Fibroblast of skin of scalp (primary cell): ENCODE measurements at places on chromosomes 3 and 15.

- DNase-seq: no peak
These were observed 1.4 kb downstream of the FEZF2 start for GRCh38 chr3:62371720-62372591.

DNA sequence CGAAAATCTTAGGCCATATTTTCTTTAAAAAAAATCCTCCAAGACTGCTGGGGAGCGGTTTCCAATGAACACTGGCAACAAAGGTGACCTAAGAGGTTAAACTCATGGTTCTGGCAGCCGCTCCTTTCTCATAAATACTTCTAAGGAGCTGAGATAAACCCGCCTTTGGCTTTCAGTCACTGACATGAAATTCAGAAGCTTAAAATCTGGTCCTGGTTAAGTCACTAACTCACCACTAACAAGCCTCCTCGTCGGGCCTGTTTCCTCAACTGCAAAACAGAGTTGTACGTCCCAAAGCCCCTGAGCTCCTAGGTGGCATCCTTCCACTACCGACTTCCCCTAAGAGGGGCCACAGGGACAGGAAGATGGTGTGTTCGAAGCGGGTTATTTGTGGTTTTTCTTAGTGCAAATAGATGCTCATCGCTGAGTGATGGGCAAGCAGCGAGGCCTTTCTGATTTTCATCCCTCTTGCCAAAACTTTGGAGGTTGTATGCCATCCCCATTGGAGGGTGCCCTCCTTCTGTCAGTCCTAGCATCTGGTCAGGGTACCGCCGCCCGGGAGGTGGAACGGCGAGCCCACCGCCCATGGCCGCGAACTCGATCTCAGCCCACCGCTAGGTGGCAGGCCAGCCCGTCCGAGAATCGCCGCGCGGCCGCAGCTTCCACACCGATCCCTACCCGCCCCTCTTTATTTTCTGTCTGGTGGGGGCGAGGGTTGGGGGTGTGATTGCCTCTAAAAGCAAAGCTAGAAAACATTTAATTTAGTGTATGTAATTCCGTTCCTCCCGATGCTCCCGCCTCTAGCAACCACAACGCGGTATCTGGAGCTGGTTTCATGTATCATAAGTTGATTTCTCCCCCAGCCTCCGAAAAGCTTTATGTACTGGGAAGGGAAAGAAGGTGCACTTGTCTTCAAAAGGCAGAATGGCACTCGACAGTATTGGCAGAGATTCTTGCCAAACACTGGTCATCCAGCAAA lies 4.6 kb downstream of the BCL6 start:
- peak; percentile 74 for DNase-seq

GRCh38 chr3:56970461-56970879 lies 90.0 kb upstream of the SPATA12 start:
- DNase-seq: no peak

- DNase-seq: no peak
These were observed 5.2 kb downstream of the OCA2 start for GRCh38 chr15:28093752-28094535.

DNA sequence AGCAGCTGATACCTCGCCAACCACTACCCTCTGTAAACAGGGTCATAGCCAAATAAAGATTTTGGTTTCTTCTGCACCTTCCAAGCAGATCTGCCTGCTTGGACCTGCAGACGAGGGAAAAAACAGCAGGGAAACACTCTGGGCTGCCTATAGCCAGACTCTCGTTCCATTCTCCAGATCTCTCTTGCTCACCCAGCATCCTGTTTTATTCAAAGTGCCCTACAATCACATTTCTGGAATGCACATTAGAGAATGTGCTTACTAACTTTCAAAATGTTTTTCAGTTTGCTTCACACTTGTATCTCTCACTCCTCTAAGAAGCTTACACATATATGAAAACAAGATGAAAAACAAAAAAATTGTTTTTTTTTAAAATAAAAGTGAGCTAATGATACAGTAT lies 71.4 kb downstream of the MLH1 start:
- DNase-seq: peak; percentile 42

GRCh38 chr3:142609136-142609535 lies 12.9 kb downstream of the PLS1 start:
- DNase-seq: no peak

DNA sequence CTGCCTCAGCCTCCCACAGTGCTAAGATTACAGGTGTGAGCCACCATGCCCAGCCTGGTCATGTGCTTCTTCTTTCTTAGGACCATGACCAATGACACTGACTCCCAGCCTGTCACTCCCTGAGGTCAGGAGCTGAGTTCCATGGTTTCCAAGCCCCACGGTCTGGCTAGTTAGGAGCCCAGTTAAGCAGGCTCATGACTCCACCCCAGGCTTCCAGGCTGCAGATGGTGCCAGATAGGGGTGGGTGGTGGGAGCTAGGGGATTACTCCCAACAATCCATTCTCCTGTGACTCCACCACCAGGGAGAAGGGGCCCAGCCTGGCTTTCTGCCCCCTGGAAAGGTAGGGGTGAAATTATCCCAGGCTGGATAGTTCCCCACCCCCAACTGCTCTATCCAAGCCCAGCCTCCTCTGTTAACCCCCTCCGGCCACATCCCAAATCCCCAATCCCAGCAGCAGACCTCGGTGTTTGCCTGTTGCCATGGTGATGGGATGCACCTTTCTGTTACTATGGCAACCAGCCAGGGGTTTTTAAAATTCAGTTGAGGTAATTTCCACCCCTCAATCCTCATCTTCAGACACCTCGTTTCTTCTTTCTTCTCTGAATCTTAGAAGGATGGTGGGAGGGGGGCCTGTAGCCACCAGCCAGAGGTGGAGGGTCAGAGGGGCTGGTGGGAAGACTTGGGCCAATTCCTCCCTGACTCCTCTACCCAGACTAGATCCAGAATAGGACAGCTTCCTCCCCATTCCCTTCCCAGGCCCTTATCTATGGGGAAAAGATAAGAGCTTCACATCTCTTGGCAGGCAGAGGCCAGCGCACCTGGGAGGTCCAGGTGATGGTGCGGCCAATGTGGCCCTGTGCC lies 22.5 kb upstream of the SEMA3F start:
- DNase-seq: no peak

- no peak for DNase-seq
These were observed 775.0 kb downstream of the SQOR start for GRCh38 chr15:46409841-46410301.

DNA sequence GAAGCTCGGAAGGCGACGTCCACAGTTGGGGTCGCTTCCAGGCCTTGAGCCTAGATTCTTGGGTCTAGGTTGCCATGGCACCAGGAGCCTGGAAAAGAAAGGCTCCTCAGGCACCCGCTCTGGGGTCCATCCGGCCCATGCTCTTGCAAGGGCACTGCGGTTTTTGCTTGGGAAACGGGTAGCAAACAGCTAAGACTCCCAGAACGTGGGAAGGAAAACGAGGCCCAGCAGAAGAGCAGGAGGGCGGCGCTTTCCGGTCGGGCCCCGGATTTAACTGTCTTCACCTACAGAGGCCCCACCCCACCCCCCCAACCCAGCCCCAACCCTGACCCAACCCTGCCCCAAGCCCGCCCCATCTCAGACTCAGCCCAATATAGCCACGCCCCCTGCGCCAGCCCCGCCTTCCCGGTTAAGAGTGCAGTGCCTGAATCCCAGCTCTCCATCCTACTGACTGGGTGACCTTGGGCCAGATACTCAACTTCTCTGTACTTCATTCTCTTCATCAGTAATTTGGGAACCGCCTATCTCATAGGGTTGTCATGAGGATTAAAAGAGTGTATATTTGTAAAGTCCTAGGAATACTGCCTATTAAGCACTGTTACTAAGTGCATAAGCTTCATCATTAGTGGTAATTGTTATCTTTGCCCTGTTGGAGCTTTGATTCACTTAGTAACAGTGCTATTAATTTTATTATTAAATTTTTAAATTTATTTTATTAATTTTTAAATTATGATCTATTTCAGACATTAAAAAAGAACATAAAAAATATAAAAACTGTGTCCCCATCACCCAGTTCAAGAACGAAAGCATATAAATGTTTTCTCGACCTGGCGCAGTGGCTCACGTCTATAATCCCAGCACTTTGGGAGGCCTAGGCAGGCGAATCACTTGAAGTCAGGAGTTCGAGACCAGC lies 28.4 kb upstream of the SMAD6 start:
- peak; percentile 54 for DNase-seq

- no peak for DNase-seq
These were observed 15.4 kb downstream of the GALK2 start for GRCh38 chr15:49185473-49185872.

- no peak for DNase-seq
These were observed 9.7 kb downstream of the SCAMP2 start for GRCh38 chr15:74863239-74864056.
